NCI-H1694 treated with DMSO at 0.1 percent for 48 hours (cell line): ENCODE measurements at places on chromosomes 6 and 20.

GRCh38 chr6:93398723-93399122, 20.6 kb downstream of the EPHA7 start:
- DNase-seq: no peak

- DNase-seq: no peak
Observed at GRCh38 chr6:52536424-52536916, 40.4 kb downstream of the TRAM2 start.

GRCh38 chr6:32188381-32189068, 1.5 kb downstream of the PBX2 start:
- DNase-seq: no peak

GRCh38 chr20:23002276-23002675, 32.8 kb upstream of the SSTR4 start:
- DNase-seq: no peak

DNA sequence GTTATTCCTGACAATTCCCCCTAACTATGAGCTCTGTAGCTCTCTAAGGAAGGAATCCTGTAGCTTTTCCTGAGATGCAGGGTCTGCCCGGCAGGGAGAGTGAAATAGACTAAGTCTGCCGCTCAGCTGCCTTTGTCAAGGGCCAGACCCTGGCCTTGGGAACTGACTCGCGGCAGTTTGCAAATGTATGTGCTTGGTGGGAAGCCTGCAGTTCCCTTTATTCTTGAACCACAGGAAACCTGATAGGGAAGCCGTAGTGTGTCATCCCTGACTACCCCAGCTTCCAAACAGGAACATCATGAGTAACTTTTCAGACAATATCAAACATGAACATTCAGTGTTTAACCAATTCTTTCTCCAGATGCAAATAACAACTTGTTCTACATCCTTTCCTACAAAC, 78.7 kb upstream of the IFNGR1 start:
- DNase-seq: no peak

- DNase-seq: no peak
Observed at GRCh38 chr20:50317609-50318008, 127.0 kb downstream of the CEBPB start.

- DNase-seq: no peak
Observed at GRCh38 chr6:150354754-150355571, 13.8 kb upstream of the IYD start.

DNA sequence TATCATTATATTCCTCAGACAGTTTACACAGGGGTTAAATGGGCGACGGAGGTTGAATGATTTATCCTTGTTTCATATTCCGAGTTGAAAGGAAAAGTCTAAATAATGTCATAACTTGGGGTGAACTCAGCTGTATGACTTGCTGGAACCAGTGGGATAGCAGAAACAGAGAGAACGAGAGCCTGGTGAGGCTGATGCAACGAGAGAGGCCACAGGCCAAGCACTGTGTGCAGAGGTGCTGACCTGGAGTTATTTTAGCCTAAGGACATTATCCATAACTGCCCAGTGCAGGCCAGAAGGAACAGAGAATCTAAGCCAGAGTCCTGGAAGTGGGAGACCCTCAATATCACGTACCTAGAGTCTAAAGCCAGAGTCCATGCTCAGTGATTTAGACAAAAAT, 394.9 kb downstream of the MAFB start:
- no peak for DNase-seq

- DNase-seq: no peak
Observed at GRCh38 chr20:54474866-54475265, 527 bp upstream of the DOK5 start.

DNA sequence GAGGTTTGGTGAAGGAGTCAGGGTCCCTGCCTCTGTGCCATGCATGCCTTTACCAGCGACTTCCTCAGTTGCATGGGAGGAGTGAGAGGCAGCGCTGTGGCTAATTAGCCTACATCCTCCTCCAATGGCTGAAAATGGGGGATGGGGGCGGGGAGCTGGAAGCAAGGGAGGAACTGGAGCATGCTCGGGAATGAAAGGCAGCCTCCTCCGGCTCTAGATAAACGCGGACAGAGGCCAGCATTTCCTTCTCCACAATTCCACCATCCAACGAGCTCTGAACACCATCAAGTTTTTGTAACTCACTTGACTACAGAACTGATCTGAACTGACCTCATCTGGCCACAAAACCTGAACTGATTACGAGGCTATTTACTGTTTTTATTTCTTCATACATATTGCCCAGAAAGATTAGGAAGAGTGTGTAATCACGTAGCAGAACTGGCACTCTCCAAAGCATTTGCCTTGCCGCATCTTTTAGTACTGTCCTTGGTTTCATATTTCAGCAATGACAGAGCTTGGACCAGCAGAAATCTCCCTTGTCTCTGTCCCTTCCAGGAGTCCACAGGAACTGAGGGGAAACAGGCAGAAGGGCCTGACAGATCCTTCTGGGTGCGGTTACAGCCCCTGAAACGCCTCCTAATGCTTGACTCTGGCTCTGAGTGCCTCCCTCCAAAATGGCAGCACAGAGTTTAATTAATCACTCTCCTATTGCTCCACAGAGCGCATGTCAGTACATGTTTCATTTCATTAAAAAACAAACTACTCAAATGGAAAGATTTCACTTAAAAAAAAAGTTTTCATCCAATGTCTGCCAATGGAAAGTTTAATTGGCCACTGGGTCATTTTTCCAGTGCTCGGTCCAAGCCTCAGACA, 58.2 kb upstream of the TRAF3IP2 start:
- DNase-seq: no peak

GRCh38 chr20:24686156-24686555, 216.7 kb downstream of the SYNDIG1 start:
- DNase-seq: no peak

GRCh38 chr6:6975459-6976111, 132.2 kb upstream of the RREB1 start:
- no peak for DNase-seq

- DNase-seq: no peak
Observed at GRCh38 chr6:106360989-106361430, 493 bp downstream of the CRYBG1 start.

- DNase-seq: no peak
Observed at GRCh38 chr20:17391127-17391771, 139.9 kb downstream of the BFSP1 start.

GRCh38 chr6:168791917-168792316, 350.9 kb downstream of the SMOC2 start:
- no peak for DNase-seq

DNA sequence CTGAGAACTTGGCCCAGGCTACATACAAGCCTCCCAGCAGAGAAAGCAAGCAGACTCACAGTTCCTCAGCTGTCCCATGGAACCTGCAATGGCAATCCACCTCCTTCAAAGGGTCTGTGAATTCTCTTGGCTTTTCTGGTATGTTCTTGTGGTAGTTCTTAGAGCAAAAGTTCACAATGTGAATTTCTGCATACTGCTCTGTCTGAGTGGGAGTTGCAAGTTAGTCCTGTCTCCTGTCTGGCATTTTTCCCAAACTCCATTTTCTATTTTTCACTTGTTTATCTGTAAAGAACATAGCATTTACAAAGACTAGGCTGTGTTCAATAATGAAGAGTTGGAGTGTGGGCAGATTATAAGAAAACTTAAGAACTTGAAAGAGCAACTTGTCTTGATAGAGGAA, 269.9 kb downstream of the BCKDHB start:
- DNase-seq: no peak

GRCh38 chr6:37056112-37056403, 50.6 kb downstream of the FGD2 start:
- DNase-seq: no peak

DNA sequence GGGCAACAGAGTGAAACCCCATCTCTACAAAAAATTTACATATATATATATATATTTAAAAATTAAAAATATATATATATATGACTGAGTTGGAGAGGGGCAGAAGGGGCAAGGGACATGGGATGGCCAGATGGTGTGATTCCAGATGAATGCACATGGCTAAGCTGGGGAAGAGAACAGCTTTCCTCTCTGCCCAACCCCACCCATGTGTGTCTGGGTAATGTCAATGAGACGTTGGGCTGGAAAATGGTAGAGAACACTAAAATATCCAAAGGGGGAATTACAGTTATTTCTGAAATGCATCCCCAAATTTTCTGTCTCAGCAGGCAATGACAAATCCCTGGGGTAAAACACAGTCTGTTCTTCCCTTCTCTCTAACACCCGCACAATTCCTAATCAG, 31.2 kb upstream of the CCND3 start:
- DNase-seq: peak; percentile 66

DNA sequence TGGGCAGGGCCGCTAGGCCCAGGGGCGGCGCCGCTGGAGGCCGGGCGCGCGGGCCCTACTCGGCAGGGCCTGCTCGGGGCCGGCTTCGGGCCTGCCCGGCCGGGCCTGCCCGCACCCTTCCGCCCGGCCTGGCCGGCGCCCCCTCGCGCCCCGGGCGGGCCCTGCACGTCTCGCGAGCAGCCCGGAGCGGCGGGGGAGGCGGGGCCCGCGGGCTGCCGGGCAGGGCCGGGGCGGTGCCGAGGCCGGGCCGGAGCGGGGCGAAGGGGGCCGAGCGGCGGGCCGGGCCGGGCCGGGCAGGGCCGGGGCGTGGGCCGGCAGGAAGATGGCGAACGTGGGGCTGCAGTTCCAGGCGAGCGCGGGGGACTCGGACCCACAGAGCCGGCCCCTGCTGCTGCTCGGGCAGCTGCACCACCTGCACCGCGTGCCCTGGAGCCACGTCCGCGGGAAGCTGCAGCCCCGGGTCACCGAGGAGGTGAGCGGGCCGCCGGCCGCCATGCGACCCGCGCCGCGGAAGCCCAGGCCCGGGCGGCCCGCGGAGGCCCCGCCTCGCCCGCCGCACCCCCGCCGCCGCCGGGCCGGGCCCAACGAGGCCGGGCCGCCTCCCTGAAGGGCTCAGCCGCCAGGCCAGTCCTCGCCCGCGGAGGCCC, at the start of gene NPEPL1:
Gene NPEPL1, plus strand, starts transcription at position 222 of the 647 bp plus-strand sequence. Its CDS starts 101 bp downstream, at position 323.
- DNase-seq: no peak

- DNase-seq: no peak
Observed at GRCh38 chr6:5466281-5467136, 205.2 kb downstream of the FARS2 start.

DNA sequence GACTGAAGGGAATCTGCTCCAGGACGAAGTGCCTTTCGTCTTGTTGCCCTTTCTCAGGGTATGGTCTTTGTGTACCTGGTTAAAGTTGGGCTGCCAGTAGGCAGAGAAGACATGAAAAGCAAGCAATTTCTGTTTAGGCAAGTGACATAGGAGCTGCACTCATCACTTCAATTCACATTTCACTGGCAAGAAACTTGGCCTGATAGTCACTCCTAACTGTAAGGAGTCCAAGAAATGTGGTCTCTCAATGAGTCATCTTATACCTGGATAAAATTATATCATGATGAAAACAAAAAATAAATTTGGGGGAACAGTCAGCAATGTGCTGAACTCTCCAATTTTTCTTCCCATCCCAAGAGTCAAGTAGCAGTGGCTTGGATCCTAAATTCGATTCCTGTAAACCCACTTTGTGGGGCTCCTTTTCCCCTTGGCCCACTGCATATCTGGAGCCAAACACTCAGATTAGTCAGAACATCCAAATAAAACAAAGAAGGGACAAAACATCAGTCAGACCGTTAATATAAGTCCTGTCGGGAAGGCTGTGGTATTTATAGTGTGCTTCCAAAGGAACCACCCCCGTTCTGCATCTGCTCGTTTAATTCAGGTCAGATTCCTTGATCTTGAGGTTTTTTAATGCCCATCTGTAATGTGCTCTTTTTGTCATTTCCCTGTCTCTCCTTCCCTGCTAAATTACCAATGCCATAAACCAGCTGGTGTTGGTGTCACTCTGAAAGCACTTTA, 5.0 kb upstream of the GABRR1 start:
- no peak for DNase-seq

DNA sequence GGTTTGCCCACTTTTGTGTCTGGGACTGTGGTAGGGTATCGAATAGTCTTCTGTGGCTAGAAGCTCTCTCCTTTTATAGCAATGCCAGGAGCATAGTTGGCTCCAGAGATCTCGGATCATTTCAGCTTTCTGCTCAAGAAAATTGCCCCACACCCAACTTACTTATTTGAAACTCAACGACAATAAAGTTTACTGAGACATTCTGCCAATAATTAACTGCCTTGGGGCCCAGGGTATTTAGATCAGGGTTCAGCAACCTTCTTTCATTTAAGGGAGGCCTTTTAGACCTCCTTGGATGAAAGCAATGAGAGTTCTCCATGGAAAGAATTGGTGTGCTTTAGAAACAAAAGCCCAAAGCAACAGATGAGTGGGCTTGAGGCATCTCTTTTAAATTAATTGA, 53.8 kb upstream of the GMPR start:
- DNase-seq: no peak

GRCh38 chr20:17504066-17504897, 26.9 kb downstream of the BFSP1 start:
- DNase-seq: no peak

GRCh38 chr6:149055195-149055899, 262.2 kb upstream of the TAB2 start:
- DNase-seq: no peak

DNA sequence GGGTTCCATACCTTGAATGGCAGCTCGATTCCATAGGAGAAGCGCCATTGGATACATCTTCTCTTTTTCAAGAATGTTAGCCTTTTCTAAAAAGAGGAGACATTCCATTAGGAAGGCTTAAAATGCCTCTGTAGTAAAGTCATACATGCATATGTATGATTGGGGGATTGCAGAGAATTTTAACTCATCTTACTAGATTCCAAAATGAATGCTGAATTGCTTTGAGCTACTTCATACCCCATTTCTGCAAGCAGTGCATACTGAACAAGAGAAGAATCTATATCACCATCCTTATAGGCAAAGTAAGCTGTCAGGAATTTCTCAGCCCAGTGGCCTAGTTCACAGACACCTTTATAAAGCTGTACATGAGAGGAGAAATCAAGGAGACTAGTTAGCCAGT, 80.3 kb downstream of the NDUFAF5 start:
- DNase-seq: no peak

GRCh38 chr6:53796791-53797190, 2.0 kb downstream of the LRRC1 start:
- no peak for DNase-seq

- DNase-seq: no peak
Observed at GRCh38 chr6:28207510-28208110, 17.5 kb upstream of the ZSCAN9 start.
